Amniotic epithelial cell (primary cell): ENCODE measurements at places on chromosomes 13 and 19.

DNA sequence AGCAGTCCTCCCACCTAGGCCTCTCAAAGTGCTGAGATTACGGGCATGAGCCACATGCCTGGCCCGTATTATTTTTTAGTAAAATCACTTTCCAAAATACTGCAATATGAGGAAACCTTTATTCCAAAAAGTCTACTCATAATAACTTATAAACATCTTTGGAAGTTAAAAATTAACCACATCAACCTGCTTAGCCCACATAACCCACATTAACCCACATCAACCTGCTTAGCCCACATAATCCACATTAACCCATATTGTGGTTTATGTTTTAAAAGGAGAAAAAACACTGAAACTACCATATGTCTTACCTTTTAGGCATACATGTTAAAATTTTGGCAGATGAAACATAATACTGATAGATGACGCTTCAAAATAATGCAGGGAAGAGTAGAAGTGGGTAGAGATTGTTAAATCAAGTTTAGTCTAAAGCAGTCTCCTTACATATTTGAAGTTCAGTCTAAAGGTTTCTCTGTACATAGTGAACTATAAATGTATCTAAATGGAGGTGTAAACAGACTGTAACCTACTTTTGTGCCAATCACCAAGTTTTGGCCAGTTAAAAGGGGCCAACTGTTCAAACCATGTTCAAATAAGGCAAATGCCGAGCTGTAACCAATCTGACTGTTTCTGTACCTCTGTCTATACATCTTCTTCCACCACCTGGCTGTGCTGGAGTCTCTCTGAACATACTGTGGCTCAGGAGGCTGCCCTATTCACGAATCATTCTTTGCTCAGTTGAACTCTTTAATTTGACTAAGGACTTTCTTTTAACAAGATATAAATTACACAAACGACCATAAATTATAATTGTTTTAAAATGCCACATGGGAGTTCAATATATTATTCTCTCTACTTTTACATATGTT lies 14.5 kb downstream of the KPNA3 start:
- no peak for DNase-seq

- DNase-seq: no peak
Observed at GRCh38 chr13:49997955-49998354, 1.1 kb downstream of the TRIM13 start.

- DNase-seq: peak; percentile 6
Observed at GRCh38 chr13:68927387-68928026, 1180.1 kb upstream of the ATXN8OS start.

- DNase-seq: peak; percentile 89
Observed at GRCh38 chr13:40402931-40403431, 263.5 kb downstream of the FOXO1 start.

GRCh38 chr13:56009418-56009817 lies 1131.3 kb upstream of the PRR20A start:
- no peak for DNase-seq

- DNase-seq: peak; percentile 84
Observed at GRCh38 chr19:48646722-48647216, 782 bp upstream of the CA11 start.

DNA sequence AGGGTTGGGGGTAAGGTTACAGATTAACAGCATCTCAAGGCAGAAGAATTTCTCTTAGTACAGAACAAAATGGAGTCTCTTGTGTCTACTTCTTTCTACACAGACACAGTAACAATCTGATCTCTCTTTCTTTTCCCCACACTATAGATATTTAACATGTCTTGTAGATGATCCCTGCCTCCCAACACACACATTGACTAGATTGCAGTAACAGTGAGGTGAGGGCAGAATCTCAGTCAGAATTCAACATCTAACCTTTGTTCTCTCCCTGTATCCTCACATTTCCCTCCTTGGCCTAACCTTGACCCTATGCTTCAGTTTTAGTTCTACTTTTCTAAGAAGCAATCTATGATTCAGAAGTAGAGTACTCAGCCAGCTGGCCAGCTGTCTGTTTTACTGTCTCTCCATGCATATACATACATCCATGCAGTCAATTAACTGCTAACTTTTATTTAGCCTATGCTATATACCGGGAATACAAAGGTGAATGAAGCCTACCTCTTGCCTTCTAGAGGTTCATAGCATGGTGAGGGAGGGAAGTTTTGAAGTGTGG lies 18.1 kb downstream of the DNAJC15 start:
- DNase-seq: no peak
